Osteoblast (primary cell): ENCODE measurements at places on chromosomes 5 and 9. TPM values are rescaled to one million over a fixed set of nuclear protein-coding genes. Genes with fewer than 3 reads are reported as not detected.
A peak's percentile ranks its signal among the peaks of the same experiment; 100 is the strongest.

DNA sequence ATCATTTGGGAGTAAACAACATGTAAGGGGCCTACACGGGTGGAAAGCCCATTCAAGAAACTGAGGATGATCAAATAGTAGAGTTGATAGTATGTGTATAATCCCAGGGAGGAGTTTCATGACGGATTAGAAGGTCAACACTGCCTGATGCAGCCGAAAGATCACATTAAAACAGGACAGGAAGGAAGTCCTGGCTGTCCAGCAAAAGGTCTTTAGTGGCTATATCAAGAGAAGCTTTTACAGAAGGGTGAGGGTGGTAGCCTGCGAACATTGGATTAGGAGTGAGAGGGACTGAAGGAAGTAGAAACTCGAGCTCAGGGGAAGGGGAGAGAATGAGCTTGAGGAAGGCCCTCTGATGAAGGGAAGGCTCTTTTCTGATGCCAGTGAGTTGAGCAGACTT lies 36.0 kb downstream of the DOCK8 start:
- DNase-seq: no peak

GRCh38 chr9:120161776-120162175 lies 418.2 kb downstream of the CDK5RAP2 start:
- no peak for DNase-seq

GRCh38 chr5:4022056-4022670 lies 426.5 kb downstream of the IRX1 start:
- no peak for DNase-seq

GRCh38 chr5:102819634-102820033 lies 64.5 kb downstream of the PAM start:
- no peak for DNase-seq

- peak; percentile 1 for DNase-seq
These were observed 103.8 kb downstream of the DMXL1 start for GRCh38 chr5:119174578-119175163.

DNA sequence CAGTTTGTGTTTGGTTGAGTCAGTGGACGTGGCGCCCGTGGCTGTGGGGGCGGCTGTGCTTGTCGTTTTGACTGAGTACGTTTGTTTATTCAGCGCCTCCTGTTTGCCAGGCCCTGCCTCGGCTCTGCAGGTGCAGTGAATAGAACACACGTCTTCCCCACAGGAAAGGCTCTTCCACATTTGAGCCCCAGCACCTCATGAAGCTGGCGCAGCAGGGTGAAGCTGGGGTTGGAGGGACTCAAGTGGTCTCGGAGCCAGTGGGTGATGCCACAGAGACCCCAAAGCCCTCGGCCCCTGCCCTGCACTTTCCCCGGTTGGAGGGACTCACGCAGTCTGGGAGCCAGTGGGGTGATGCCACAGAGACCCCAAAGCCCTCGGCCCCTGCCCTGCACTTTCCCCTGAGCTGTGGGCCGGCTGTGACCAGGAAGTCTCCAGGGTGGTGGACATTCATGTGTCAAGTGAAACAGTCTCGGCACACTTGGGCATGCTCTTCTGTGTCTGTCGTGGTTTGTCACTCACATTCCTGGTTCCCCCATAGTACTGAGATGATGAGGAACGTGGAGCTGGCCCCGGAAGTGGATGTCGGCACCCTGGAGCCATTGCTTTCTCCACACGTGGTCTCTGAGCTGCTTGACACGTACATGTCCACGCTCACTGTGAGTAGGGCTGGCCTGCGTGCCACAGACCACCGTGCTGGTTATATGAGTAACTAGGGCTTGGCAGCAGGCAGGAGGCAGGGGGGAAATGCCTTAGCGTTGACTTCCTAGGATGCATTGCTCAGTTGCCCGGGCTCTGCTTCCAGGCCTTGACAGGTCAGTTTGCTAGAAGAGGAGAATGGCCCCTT lies 13.6 kb downstream of the EXOC3 start:
- DNase-seq: peak; percentile 76

GRCh38 chr5:158375531-158375930 lies 516.6 kb upstream of the CLINT1 start:
- no peak for DNase-seq

GRCh38 chr5:149324641-149325040 lies 20.7 kb upstream of the GRPEL2 start:
- no peak for DNase-seq

DNA sequence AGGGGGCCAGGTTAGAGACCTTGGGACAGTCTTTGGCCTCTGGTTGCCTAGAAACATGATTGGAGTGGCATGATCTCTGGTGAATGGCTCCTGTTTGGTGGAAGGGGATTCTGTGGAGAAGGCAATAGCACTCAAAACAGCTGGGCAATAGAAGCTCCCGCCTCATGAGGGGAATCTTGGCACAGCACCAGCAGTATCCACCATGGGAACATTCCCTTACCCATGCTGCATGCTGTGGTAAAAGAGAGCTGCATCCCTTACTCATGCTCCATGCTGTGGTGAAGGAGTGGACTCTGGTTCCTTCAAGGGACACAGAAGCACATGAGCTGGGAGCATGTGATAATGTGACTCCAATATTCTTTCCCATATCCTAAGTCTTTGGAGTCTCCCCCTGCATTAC lies 160.6 kb downstream of the PJA2 start:
- no peak for DNase-seq

Gene NEUROG1
- not detected in 2 replicates for total RNA-seq

Gene PCDHB4
- 1.1 and 1.2 TPM in 2 replicates for total RNA-seq

Gene CCDC192
- not detected in 2 replicates for total RNA-seq

Gene LOX
- 314 and 317 TPM in 2 replicates for total RNA-seq

Gene CERT1
- 50.3 and 58.6 TPM in 2 replicates for total RNA-seq

Gene CENPH
- total RNA-seq: 4.7 and 5.0 TPM in 2 replicates

Gene FCHO2
- 29.2 and 31.5 TPM in 2 replicates for total RNA-seq
